ENCODE measurements at places on chromosomes 6 and 20. TPM values are rescaled to one million over a fixed set of nuclear protein-coding genes. Genes with fewer than 3 reads are reported as not detected.
A peak's percentile ranks its signal among the peaks of the same experiment; 100 is the strongest.

DNA sequence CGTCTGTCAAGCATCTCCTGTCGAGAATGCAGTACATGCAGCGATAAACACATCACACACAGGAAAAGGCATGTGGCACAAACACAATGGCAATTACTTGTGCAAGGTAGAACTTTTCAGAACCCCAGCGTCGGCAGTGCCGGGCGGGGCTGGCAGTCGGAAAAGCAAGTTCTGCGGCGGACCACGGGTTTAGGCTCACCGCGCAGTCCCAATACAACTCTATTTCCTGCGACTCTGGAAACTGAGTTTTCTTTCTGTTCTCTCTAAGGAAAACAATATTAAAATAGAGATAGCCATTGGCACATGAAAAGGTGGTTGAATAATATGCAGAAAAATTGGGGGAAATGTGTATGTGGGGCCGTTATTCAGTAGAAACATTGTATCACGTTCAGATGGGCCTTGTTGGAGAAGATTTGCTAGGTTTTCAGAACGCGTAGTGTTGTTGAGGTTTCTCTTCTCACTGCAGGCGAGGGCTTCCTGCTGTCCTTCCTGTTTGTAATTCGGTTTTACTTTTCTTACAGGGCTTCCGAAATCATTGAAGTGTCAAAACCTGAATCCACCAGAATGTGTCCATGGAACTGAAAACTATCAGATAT, 369.5 kb downstream of the THBS2 start:
- no peak for DNase-seq

DNA sequence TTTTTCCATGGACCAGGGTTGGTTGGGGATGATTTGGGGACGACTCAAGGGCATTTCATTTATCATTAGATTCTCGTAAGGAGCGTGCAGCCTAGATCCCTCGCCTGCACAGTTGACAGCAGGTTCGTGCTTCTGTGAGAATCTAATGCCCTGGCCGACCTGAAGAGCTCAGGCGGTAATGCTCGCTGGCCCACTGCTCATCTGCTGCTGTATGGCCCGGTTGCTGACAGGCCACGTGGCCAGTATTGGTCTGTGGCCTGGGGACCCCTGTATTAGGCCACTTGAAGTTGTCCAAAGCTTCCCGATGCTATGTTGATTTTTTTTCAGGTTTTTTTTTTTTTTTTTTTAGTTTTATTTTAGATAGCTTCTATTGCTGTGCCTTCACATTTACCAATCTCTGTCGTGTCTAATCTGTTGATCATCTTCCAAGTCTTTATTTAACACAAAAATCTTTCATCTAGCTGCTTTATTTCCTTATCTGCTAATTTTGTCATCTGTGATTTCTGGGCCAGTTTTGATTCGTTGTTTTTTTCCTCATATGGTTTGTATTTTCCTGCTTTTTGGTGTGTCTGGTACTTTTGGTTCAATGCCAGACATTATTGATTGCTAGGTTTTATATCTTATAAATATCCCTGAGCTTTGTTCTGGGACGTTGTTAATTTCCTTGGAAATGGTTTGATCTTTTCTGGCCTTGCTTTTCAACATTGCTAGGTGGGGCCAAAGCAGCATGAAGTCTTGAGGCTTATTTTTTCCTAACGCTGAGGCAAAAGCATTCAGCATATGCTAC, 41.1 kb downstream of the DYNLT1 start:
- no peak for DNase-seq

GRCh38 chr20:3156811-3157619, 2.6 kb downstream of the FASTKD5 start:
- no peak for DNase-seq

DNA sequence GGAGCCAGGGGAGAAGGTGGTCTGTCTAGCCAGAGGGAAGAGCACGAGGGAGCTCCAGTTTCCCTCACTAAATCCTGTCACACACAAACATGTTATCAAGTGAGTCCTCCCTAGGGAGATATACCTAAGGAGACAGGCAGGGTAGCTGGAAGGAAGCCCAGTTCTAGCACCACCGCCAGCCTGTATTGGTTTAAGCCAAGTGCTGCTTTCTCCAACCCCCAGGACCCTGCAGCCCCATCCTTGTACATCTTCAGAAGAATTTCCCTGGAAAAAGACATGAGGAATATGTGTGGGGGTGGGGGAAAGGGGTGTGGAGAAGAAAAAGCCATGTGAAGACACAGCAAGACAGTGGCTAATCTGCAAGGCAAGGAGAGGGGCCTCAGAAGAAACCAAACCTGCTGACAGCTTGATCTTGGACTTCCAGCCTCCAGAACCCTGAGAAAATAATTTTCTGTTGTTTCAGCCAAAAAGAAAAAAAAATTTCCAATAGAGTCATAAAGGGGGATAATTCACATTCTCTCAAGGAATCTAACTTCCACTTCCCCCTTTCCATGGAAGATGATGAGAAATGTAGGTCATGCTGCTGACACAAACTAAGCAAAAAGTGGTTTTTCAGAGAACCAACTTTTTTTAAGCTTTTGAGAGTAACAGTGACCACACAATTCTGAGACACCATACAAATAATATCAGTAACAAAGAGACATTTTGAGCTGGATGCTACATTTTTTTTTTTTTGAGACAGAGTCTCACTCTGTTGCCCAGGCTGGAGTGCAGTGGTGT, 103.2 kb upstream of the PRDM1 start:
- DNase-seq: no peak

DNA sequence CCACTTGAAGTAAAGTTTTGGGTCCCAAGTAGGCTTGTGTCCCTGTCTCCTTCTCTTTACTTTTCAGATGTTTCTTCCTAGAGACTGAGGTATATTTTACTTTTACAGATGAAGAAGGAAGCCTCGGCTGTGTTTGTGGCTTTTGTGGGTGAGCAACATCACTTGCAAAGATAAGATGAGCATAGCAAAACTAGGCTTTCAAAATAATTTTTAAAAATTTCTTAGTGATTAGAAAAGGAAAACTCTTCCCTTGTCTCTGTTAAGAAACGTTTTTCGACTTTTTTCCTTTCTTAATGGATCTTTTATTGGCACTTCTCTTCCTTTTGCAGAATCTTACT, 7.6 kb downstream of the PTPN1 start:
- no peak for DNase-seq

DNA sequence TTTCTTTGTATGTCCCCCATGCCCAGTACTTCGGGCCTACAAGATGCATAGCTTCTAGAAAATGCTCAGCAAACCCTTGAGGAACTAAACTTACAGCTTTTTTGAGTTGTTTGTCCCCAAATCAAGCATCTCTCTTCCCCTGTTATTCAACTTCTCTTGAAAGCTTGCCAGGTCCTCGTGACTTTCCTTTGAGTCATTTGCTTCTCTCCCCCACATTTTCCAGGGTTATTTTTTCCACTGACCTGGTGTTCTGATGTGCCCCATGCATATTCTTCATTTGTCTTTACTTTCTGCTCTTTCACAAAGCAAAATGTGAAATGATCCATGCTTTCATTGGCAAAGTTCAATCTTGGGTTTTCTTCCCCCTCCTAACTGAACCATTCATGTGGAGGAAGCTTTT, 204.8 kb downstream of the TFAP2A start:
- DNase-seq: peak; percentile 23

DNA sequence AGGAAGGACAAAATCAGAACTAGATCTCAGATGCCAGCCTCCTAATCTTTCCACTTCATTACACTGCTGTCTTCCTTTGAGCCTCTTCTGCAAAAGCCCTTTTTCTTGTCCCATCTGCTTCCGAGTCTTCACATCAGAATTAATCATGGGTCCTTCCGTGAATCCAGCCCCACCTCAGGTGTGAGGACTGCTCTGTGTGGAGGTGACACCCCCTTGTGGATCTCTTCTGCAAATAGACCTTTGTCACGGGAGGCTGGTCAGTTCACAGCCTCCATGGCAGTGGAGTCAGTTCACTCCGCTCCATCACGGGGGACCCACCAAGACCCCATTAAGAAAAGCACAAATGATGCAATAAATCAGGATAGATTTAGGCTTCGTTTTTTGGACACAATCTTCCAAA, 171.1 kb downstream of the ADAT2 start:
- no peak for DNase-seq

- DNase-seq: no peak
Measured at GRCh38 chr6:148885136-148885865, 138.5 kb downstream of the UST start.

- DNase-seq: no peak
Measured at GRCh38 chr6:168033791-168034190, 36.3 kb downstream of the KIF25 start.

GRCh38 chr6:15628499-15629131, 34.2 kb downstream of the DTNBP1 start:
- no peak for DNase-seq

The GMPR gene
- total RNA-seq: 1.2 TPM

The TULP4 gene
- 25.4 TPM for total RNA-seq

The SNTA1 gene
- total RNA-seq: 12.4 TPM

The ZNF165 gene
- 4.3 TPM for total RNA-seq

The ECT2L gene
- not detected for total RNA-seq

All from epithelial cell of proximal tubule (primary cell).